ENCODE measurements at places on chromosomes 11 and 22.

GRCh38 chr22:24409707-24410106, 17.7 kb upstream of the ADORA2A start:
- no peak for DNase-seq

DNA sequence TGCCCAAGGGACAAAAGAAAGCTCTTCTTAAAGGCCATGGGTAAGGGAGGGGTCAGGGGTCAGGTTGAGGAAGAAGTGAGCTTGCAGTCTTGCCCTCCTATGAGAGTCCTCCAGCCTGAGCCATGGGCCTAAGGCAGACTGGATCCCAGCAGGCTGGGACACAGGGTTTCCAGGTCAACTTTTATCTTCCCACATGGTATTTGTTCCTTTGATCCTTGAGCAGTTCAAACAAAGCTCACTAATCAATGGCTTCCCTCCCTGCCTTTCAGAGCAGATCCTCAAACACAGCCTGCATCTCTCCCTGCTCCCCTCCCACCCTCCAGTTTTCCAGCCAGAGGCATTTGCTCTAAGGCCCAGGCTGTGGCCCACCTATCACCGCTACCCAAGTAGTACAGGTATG, 589.3 kb downstream of the INSC start:
- DNase-seq = no peak

- DNase-seq = no peak
Observed at GRCh38 chr22:37095113-37095512, 14.4 kb downstream of the TMPRSS6 start.

DNA sequence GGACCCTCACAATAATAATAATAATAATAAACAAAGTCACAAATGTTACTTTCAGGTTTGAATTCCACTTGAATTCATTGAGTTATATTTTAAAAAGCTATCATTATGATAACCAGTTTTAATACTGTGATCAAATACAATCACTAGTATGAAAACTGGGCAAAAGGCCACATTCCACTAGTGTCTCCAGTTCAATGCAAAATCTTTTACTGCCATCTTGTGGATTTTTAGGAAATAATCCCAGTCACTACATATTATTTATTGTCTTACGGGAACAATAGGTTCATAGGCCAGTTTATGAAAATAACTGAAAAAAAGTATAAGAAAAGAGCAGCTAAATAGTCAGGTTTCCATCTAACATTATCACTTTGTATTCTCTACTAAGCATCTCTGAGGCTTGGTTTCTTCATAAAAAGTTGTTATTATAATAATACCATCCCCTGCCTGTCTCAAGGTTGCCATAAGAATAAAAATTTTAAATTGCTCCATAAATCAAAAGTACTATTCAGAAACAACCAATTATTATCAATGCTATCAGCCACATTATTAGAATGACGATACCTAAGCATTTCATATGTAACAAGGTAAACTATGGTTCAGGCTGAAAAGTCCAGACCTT, 533.9 kb upstream of the CCDC90B start:
- DNase-seq = peak; percentile 88

DNA sequence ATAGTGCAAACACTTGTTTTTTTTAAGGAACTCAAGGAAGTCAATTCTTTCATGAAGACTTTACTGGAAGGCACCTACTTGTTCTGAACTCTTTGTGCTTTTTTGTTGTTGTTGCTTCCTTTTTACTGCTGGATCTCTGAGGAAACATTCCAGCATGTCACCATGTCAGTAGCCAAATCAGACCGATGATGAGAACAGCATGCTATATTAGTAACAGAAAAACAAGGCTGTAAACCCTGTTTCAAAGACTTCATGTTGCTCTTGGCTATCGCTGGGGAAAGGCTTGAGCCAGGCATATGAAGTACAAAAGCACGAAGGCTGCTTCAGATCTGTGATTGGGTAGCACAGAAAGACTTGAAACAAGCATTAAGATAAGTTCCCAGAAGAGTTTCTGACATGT, 125.6 kb upstream of the SLC5A12 start:
- DNase-seq = peak; percentile 87

Measured in muscle of leg (tissue), 16 donors.